Smooth muscle cell of the pulmonary artery (primary cell): ENCODE measurements at places on chromosomes 16 and 17. TPM values are rescaled to one million over a fixed set of nuclear protein-coding genes. Genes with fewer than 3 reads are reported as not detected.

Gene RGS11
- total RNA-seq: 4.0 and 6.3 TPM in 2 replicates

Gene KCNG4
- not detected in 2 replicates for total RNA-seq

Gene SULT1A4
- total RNA-seq: 1.6 and 1.7 TPM in 2 replicates

Gene MYH4
- not detected in 2 replicates for total RNA-seq

Gene C17orf78
- not detected in 2 replicates for total RNA-seq

Gene CNGB1
- total RNA-seq: not detected in 2 replicates

Gene EVPL
- under 0.01 and 0.10 TPM in 2 replicates for total RNA-seq

Gene CTRB1
- total RNA-seq: not detected in 2 replicates

Gene DPEP2
- total RNA-seq: not detected in 2 replicates

Gene CD7
- 0.20 TPM in 1 of 2 replicates, not detected in the other for total RNA-seq

Gene VMO1
- total RNA-seq: 0.33 TPM in 2 replicates

Gene ABCA9
- 12.0 and 62.2 TPM in 2 replicates for total RNA-seq

Gene VASN
- 137 and 148 TPM in 2 replicates for total RNA-seq

Gene PRSS36
- total RNA-seq: 0.59 and 0.73 TPM in 2 replicates

Gene ZPBP2
- total RNA-seq: not detected in 2 replicates

Gene SHISA6
- not detected in 2 replicates for total RNA-seq

Gene PMP22
- total RNA-seq: 68.1 and 78.1 TPM in 2 replicates

Gene PLD6
- total RNA-seq: 2.4 and 5.4 TPM in 2 replicates

Gene TBC1D26
- 0.30 and 0.39 TPM in 2 replicates for total RNA-seq

Gene SLC52A1
- 0.07 and 0.13 TPM in 2 replicates for total RNA-seq

Gene RAC3
- 4.6 and 11.7 TPM in 2 replicates for total RNA-seq

Gene HBQ1
- total RNA-seq: not detected in 2 replicates

Gene KRTAP9-4
- not detected in 2 replicates for total RNA-seq

Gene HBA2
- not detected in 2 replicates for total RNA-seq

Gene CSF3
- 0.13 TPM in 1 of 2 replicates, not detected in the other for total RNA-seq

Gene CLDN7
- total RNA-seq: 0.33 and 0.65 TPM in 2 replicates
